ENCODE measurements at places on chromosomes 5 and 9.

DNA sequence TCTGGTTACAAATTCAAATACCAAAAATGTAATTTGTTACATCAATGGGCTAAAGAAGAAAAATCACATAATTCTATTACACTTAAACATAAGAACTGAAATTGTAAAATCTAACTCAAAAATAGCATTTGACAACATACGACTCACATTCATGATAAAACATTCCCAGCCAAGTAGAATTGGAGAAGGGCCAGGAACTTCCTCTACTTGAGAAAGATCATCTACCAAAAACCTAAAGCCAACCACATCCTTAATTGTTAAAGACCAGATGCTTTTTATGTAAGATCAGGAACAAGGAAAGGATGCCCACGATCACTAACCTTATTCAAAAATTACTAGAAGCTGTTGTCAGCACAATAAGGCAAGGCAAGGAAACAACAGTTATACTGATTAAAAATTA is 1819.8 kb upstream of the C9orf72 start:
- DNase-seq = no peak

DNA sequence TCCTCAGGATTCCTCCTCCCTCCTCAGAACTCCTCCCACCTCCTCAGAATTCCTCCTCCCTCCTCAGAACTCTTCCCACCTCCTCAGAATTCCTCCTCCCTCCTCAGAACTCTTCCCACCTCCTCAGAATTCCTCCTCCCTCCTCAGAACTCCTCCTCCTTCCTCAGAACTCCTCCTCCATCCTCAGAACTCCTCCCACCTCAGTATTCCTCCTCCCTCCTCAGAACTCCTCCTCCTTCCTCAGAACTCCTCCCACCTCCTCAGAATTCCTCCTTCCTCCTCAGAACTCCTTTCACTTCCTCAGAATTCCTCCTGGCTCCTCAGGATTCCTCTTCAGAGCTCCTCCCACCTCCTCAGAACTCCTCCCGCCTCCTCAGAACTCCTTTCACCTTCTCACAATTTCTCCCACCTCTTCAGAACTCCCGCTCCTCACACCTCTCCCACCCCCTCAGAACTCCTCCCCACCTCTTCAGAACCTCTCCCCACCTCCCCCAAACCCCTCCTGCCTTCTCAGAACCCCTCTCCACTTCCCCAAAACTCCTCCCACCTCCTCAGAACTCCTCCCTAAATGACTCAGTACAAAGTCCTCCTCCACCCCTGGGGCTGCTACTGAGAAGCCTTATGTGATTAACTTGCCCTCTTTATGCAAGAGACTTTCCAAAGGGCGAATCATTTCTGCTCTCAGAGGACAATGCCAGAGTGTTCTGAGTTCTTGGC is 23.2 kb downstream of the SLC46A2 start:
- DNase-seq = peak; percentile 93

DNA sequence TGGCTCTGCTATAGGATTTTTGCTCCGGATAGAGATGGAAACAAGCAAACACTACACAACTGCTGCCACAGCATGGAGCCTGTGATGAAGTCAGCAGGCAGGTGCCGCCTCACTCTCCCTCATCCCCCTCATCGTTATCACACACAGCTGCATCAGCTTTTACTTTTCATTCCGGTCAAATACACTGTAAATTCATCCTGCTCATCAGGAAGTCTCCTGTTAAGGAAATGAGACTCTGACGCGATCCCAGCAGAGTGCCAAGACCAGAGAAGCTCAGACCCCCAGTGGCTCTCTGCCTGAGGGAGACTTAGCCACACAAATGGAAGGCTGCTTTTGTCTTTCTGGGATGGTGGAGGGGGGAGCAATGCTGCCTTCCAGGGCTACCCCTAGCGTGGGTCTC is 270.2 kb downstream of the ELAVL2 start:
- DNase-seq = no peak

DNA sequence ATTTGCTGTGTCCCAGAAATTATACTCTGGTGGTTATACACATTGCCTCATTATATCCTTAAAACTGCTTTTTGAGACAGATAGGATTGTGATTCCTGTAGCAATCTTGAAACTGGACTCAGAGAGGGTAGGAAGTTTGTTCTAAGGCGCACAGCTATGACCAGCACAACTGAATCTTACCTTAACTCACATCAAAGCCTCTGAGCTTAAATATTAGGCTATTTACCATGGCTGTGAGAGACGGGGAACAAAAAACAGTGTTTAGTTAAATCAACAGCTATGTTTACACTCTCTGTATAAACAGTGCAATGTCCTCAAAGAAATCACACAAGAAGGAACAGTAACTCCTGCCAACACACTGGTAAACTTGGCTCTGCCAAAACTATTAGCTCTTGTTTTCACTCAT is 50.9 kb upstream of the TUT7 start:
- no peak for DNase-seq

- DNase-seq = no peak
These were observed 25.0 kb downstream of the FAM163B start for GRCh38 chr9:133584167-133584558.

DNA sequence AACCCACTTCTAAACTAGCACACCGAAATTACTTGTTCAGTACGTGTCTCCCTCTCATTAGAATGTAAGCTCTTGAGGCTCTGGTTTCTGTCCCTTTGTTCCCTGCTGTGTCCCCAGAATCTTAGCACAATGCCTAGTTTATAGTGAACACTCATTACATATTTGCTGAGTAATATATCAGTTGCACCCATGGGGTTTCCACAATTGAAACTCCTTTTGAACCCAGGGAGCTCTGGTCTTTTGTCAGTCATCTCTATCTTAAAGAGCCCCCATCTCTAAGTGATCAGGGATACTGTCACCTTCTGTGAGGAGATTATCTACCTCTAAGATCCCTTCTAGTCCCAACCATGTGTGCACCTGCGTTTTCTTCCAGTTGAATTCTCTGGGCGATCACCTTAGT is 12.8 kb downstream of the CAMK4 start:
- no peak for DNase-seq

DNA sequence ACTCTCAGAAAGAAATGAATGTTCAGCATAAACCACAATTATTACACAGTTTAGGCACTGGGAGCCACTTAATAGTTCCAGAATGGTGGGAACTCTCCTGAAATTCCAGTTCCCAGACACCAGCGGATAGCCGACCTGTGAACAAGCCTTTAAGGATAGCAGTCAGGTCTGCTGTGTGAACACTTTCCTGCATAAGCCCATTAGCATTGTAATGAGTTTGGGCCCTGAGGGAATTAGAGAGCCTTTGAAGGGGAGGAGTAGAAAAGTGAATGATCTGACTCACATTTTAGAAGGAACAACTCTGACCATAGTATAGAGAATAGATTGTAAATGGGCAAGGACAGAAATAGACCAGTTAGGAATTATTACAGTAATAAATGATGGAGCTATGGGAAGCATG is 189.1 kb downstream of the ADGRV1 start:
- DNase-seq = no peak

GRCh38 chr9:106689089-106689488 is 173.9 kb upstream of the ZNF462 start:
- DNase-seq = no peak

DNA sequence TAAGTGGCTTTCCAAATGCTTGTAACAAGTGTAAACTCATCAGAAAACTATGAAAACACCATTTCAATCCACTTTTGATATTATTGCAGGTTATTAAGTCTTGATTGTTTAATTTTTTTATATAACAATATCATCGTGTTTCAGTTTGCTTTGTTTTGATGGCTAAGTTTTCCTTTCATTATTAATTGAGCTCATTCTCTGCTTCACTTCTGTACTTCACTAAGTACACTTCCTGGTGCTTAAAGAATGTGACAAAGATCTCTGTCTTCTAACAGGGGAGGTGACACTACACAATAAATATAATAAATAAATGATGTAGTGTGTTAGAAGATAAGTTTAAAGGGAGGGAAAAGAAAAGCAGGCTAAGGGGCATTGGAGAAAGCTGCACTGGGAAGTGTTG is 13.0 kb upstream of the RAD23B start:
- no peak for DNase-seq

GRCh38 chr5:160937570-160937969 is 85.6 kb upstream of the ATP10B start:
- DNase-seq = peak; percentile 27

DNA sequence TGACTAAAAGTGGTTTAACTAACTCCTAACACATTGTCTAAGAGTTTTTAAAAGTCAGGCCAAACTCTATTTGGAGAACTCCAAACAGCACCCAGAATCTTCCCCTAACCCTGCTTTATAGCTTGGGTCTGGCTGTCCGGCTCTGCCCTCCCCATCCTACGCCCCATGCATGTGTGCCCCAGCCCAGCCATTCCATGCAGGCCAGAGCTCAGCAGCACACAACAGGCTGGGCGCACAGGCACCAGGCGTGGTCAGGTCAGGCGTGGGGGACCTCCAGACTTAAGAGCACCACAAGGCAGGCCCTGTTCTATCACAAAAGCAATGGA is 31.1 kb downstream of the SHB start:
- no peak for DNase-seq

DNA sequence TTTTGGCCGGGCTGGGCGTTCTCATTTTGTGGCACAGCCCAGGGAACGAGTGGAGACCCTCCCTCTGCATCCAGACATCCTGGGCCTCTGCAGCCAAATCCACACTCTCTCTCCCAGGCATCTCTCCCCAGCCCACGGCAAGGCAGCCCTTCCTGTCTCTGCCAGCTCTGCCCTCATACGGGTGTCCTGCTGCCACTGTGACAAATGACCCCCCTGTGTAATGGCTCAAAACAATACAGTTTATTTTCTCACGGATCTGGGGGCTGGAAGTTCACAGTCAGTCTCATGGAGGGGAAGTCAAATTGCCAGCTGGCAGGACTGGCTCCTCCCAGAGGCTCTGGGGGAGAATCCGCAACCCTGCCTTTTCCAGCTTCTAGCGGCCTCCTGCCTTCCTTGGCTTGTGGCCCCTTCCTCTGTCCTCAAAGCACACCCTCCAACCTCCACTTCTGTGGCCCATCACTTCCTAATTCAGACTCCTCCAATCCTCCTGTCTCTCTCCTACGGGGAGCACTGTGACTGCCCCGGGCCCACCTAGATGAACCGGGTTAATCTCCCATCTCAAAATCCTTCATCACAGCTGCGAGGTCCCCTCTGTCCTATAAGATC is 70.2 kb upstream of the COL5A1 start:
- DNase-seq = no peak

- no peak for DNase-seq
These were observed 169.4 kb downstream of the APBA1 start for GRCh38 chr9:69502671-69503301.

DNA sequence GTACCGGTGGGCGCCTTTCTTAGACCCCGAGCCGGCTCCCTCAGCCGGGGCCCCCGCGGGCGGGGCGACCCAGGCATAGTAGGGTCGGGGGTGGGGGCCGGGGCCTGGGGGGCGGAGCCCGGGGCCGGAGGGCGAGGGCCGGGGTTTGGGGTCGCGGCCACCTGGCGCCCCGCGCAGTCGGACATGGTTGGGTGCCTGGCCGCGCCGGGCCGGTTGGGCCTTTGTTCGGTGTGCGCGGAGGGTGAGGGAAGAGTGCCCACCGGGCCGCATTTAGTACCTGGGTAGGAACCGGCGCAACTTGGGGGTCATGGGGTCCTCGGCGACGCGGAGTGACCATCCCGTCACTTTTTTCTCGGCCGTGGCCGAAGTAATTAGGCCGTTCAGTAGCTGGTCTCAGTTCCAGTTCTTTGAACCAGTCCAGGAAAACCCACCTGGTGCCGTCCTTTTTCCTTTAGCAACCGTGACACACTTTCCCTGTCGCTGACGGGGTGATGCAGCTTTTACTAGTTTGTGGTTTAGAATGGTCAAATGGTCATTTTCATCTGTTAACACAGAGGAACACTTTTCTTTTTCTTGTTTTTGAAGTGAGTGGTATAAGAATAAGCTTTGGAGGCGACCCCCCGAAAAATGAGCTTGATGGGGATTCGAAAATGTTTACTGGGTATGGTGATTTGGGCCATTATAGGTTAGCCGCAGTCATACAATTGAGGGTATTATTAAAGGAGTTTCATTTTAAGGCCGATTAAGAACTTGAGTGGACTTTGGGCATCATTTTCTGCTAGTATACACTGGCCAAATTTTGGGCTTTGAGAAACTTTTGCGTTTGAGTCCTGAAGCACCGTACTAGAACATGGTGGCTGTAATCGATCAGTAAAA is 589 bp downstream of the CKS2 start:
- DNase-seq = no peak

DNA sequence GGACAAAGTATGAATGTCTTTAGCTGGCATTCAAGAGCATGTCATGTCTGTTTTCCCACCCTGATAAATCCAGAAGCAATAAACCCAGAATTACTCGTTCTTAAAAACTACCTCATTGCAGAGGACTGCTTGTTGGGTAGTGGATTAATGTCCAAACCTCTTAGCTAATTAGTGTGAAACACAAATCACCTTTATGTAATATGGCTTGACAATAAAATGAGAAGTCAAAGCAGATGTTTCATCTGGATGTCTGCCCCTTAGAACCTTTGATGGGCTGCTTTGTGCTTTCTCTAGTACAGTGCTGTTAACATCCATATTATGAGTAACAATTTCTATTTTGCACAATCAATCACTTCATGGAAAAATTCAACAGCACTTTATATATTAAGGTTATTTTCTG is 149.1 kb upstream of the TUT7 start:
- no peak for DNase-seq

DNA sequence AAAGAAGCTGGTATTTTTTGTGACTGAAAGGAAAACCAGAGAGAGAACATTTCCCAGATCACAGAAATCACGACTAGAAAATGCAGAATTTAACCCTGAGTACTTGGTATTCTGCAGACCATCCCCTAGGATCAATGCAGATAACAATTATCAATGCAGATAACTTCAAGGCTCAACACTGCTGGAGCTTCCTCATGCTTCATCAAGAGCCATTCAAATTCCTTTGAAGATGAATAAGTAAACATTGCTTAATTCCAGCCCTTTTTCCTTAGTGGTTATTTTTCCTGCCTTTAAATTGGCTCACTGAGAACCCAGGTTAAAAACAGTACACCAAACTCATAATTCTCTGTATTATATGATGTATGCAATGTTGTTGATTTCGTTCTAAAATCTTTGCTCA is 370.1 kb upstream of the TLE4 start:
- DNase-seq = no peak

DNA sequence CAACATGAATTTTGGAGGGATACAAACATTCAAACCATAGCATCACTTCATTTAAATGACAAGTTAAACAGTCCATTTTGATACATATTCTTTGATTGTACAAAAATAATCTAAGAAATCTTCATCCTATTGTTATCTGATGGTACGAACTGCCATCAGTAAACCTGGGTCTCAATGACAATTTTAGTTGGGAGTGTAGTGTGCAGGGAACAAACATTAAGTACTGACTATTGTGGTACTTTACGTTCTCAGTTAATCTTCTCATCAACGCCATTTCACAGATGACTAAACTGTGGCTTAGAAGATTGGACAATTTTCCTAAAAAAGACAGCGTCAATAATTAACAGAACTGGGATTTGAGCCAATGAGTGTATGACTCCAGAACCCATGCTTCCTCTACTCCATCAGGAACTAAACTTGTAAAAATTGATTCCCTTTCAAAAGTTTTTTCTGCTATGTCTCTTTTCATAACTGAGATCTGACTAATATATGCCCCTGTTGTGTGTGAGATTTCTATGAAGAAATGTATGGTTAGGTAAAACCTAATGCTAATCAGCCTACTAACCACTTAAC is 21.1 kb downstream of the TNPO1 start:
- no peak for DNase-seq

Data from small intestine (tissue), 16 donors.